ENCODE measurements at places on chromosomes 1 and 21.
A peak's percentile ranks its signal among the peaks of the same experiment; 100 is the strongest.

- DNase-seq, result no peak
Measured at GRCh38 chr1:222372221-222372620, 175.7 kb downstream of the HHIPL2 start.

GRCh38 chr1:75641325-75641724, 30.4 kb upstream of the SLC44A5 start:
- no peak for DNase-seq

DNA sequence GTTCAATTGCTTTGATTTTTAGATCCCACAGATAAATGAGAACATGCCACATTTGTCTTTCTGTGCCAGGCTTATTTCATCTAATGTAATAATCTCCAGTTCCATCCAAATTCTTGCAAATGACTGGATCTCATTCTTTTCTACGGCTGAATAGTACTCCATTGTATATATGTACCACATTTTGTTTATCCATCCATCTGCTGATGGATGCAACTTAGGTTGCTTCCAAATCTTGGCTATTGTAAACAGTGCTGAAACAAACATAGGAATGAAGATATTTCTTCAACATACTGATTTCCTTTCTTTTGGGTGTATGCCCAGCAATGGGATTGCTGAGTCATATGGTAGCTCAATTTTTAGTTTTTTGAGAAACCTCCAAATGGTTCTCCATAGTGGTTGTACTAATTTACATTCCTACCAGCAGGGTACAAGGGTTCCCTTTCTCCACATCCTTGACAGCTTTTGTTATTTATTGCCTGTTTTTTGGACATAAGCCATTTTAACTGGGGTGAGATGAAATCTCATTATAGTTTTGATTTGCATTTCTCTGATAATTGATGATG, 344.4 kb downstream of the KCTD3 start:
- DNase-seq, result no peak

- DNase-seq, result no peak
Measured at GRCh38 chr1:15116966-15117365, 36.6 kb upstream of the TMEM51 start.

- DNase-seq, result no peak
Measured at GRCh38 chr1:57410508-57410907, 13.4 kb downstream of the DAB1 start.

GRCh38 chr1:175503538-175503937, 239.9 kb downstream of the TNR start:
- DNase-seq, result no peak

DNA sequence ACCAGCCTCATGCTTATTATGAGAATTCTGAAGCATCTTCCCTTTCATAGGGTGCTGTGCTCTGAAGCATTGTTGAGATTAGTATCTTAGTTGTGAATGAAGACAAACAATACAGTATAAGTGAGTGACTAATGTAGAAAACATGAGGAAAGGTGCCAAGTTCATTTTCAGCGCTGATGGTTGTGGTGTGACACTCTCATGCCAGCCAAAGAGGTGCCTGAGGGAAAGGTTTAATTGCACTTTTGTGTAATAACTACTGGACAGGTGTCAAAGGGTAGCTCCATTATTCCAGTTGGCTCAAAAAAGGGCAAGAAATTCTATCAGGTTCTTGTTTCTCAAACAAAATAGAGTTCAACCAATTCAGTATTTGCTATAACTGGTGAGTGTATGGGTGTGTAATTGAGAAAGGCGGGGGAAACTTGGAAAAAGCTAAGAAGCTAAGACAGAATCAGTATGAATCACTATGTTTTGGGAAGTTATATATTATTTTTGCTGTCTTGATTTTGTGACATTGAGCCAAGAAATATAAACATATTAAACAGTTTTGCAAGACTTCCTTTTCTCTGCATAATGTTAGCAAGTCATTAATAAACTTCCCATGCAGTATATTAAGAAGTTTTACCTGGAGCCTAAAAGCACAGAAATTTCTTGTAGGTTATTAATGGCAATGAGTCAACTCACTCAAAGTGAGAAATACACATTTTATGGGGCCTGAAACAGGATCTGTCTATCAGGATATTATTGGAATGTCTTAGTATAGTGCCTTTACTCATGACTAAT, 31.8 kb downstream of the KCNK2 start:
- peak; percentile 71 for DNase-seq

GRCh38 chr1:226408285-226409184, 642 bp upstream of the PARP1 start:
- DNase-seq, result no peak

GRCh38 chr1:26094677-26095383, 16.8 kb upstream of the PDIK1L start:
- no peak for DNase-seq

- DNase-seq, result no peak
Measured at GRCh38 chr21:28675331-28676041, 317.2 kb downstream of the LTN1 start.

DNA sequence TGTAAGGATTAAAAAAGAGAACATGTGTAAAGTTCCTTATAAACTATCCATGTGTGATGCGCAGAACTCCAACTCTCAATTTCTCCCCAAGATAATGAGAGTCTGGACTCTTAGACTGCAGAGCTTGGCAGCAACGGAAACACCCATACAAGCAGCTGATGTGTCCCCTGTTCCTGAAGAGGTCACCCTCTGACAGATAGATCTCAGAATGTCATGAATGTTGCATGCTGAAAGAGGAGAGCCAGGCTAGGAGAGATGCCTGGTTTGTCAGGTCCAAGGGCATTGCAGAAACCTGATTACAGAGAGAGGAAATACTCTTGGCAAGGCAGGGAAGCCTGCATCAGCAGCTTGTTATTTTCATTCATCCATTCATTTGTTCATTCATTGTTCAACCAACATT, 24.2 kb downstream of the MTARC1 start:
- no peak for DNase-seq

- no peak for DNase-seq
Measured at GRCh38 chr1:45314266-45314665, 12.4 kb upstream of the HPDL start.

GRCh38 chr1:19762175-19762779, 37.4 kb downstream of the TMCO4 start:
- DNase-seq, result no peak

GRCh38 chr1:93811326-93812065, 67.5 kb downstream of the DNTTIP2 start:
- DNase-seq, result peak; percentile 50

GRCh38 chr1:201949491-201949890, 3.1 kb upstream of the LMOD1 start:
- no peak for DNase-seq

GRCh38 chr21:36744560-36745231, 45.8 kb downstream of the SIM2 start:
- no peak for DNase-seq

DNA sequence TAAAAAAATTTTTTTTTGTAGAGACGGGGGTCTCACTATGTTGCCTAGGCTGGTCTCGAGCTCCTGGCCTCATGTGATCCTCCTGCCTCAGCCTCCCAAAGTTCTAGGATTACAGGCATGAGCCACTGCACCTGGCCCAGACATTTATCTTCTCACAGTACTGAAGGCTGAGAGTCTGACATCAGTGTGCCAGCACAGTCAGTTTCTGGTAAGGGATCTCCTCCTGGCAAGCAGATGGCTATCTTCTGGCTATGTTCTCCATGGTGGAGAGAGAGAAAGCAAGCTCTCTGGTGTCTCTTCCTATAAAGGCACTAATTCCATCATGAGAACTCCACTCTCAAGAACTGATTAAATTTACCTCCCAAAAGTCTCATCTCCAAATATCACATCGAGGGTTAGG, 57.8 kb upstream of the C1orf185 start:
- no peak for DNase-seq

GRCh38 chr1:10450156-10450814, 454 bp downstream of the CORT start:
- DNase-seq, result no peak

DNA sequence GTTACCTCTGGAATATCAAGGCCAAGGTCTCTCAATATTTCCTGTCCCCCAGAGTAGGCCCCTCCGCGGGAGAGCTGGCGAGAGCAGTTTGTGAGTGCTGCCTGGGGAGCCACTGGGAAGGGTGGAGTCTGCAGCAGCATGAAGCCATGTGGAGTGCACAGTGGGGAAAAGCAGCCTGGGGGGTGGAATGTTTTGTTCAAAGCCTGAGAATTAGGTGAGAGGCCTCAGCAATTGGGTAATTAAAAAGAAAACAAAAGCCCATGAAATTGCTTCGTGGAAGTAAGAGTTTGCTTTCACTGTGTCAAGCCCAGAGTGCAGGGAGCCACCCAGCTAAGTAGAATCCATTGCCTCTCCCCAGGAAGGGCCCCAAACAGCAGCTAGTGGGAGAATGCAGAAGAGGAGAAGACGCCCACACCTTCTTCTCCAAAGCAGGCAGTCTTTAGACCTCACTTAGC, 30.2 kb upstream of the DISC1 start:
- DNase-seq, result no peak

DNA sequence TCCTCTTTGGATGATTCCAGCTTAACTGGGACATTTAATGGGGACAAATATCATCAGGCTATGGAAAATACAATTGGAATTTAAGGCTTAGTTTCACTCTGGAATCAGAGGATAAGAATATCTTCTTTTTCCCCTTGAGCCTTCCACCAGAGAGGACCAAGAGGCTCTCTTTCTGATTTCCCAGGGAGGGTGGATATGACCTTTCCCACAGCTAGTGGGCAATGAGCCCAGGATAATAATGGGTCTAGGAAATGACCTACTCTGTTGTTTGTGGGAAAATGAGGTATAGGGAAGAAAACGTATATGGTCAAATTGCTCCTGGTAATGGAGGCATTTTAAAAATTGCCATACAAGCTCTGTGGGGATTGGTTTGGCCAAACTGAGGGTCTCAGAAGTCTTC, 1.9 kb downstream of the OR6Y1 start:
- no peak for DNase-seq

DNA sequence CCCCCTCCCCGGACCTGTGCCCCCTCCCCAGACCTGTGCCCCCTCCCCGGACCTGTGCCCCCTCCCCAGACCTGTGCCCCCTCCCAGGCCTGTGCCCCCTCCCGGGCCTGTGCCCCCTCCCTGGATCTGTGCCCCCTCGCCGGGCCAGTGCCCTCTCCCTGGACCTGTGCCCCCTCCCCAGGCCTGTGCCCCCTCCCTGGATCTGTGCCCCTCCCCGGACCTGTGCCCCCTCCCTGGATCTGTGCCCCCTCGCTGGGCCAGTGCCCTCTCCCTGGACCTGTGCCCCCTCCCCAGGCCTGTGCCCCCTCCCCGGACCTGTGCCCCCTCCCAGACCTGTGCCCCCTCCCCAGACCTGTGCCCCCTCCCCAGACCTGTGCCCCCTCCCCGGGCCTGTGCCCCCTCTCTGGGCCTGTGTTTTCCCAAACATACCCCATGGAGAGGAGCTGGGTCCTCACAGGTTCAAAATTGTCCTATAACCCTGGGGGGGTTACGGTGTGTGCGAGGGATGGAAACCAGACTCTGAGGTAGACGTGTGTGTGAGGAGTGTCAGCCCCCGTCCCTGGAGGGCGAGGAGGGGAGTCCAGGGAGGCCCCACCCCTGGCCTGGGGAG, 47.6 kb upstream of the POFUT2 start:
- no peak for DNase-seq

DNA sequence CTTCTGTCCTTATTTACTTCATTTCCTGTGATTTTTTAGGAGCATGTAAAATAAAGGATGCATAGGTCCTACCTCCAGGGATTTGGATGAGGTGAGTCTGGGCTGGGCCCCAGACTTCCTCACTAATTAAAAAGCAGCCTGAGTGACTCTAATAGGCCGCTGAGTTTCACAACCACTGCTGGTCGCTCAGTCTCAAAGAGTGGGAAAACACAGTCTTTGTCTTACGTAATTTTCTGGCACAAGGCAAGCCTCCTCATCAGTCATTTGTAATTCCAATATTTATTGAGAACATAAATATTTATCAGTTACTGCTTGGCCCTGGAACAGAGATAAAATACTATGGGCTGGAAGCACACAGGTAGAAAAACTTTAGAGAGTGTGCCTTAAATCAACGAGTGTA, 195.4 kb upstream of the RUNX1 start:
- no peak for DNase-seq

GRCh38 chr1:35640380-35641232, 720 bp downstream of the PSMB2 start:
- no peak for DNase-seq

GRCh38 chr1:204426035-204426436, 14.4 kb upstream of the PPP1R15B start:
- DNase-seq, result no peak

DNA sequence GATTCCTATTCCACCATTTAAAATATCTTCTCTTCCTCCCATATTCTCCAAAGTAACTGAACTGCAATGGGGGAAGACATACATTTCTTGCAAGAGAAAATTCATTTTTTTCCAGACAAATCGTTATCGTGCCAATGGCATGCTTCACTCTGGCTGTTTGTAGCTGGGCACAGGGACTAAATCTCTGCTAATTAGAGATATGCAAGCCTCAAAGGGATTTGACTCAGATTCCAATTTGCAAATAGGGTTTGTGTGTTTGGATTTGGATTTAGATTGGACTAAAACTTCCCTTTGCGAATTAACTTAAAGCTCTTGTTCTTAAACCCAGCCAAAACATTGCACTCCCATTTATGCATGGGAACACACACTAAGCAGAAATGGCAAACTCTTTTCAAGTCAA, 276.2 kb upstream of the DUSP10 start:
- no peak for DNase-seq

GRCh38 chr1:18126616-18127015, 19.0 kb downstream of the IGSF21 start:
- no peak for DNase-seq

GRCh38 chr1:182875889-182876288, 36.7 kb downstream of the DHX9 start:
- no peak for DNase-seq

- no peak for DNase-seq
Measured at GRCh38 chr1:37808369-37809319, 636 bp upstream of the YRDC start.

GRCh38 chr1:229693129-229693900, 67.3 kb downstream of the URB2 start:
- peak; percentile 2 for DNase-seq

DNA sequence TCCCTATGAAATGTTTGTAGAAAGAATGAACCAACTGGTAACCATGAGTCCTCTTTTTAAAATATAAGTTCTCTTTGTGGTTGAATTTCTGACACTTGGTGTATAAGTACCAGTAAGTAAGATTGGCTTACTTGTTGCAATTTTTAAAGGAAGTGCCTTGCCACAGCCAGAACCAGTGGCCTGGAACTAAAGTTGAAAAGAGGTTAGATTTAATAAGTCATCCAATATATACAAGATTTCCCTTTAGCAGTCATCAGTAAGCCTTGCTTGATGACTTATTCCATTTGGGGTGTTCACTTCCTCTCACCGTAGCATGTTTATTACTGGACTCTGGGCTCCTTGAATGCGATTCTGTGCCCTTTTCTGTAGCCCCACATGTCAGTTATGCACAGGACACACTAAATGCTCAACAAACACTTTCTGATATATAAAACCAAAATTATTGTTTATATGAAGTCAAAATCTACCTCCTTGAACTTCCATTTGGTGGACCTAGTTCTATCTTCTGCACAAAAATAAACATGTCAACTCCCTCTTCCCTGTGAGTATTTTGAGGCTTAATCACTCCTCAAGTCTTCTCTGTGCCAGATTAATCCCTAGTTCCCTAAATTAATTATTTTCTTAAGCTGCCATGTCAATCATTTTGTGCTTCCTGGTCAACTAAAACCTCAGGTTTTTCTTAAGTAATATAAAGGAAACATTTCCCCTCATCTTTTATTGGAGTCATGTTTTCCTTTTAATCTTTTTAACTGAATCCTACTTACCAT, 218.1 kb downstream of the ST6GALNAC3 start:
- DNase-seq, result no peak
